ENCODE measurements at places on chromosomes 11 and 22.

- peak; percentile 43 for DNase-seq
These were observed 9.3 kb downstream of the PRCP start for GRCh38 chr11:82890936-82891335.

- DNase-seq, result no peak
These were observed 7.5 kb upstream of the CDKN1C start for GRCh38 chr11:2892967-2893528.

DNA sequence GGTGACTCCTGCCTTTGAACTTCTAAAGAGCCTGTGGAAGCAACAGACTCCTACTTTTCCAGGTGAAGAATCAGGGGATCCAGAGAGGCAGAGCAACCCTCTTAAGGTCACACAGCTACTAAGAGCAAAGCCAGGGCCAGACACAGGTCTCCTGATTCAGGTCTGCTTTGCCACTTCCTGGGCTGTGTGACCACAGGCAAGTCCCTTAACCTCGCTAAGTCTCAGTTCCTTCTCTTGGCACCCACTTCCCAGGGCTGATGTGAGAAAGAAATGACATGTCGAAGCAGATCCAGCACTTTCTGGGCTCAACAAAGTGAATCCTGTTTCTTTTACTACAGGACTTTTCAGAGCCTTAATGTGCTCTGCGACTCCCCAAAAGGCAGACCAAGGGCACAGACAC is 30.2 kb downstream of the UQCR10 start:
- DNase-seq, result no peak

DNA sequence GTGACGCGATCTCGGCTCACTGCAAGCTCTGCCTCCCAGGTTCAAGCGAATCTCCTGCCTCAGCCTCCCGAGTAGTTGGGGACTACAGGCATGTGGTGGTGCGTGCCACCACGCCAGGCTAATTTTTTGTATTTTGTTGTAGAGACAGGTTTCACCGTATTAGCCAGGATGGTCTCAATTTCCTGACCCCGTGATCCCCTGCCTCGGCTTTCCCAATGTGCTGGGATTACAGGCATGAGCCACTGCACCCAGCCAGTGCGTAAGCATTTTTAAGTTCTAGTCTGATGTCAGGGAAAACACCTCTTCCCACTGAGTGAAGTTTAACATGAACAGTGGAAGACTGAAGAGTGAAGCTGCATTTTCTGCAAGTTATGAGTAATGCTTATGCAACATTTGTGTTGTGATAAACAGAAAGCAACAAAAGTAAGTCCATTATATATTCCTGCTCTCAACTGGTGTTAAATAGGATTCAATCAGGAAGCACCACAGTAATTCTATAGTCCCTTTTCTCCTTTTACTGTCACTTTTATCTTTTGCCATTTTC is 1219.8 kb upstream of the RAG2 start:
- DNase-seq, result no peak

GRCh38 chr11:130431801-130432200 is 3.4 kb upstream of the ADAMTS8 start:
- DNase-seq, result no peak

GRCh38 chr22:48180631-48181030 is 1418.2 kb downstream of the TBC1D22A start:
- no peak for DNase-seq

Data from KBM-7 (cell line).